ENCODE measurements at places on chromosomes 3 and 15. TPM values are rescaled to one million over a fixed set of nuclear protein-coding genes. Genes with fewer than 3 reads are reported as not detected.
A peak's percentile ranks its signal among the peaks of the same experiment; 100 is the strongest.

DNA sequence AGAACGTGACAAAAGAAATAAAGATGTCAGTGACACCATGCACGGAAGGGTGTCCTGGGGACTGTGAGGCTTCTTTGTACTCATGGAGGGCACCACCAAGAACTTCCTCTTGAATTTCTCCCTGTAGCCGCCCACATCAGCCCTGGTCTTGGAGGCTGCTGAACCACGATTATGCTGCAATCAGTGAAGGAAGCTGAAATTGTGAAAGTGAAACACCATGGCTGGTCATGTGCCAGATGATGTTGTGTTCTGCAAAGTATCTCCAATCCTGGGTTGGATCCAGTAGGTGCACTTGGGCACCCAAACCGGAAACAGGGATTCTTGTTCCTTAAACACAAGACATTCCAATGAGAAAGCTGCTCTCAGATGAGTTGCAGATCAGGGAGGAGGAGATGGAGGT lies 104.4 kb upstream of the GOLGA6L6 start:
- DNase-seq, result peak; percentile 61

DNA sequence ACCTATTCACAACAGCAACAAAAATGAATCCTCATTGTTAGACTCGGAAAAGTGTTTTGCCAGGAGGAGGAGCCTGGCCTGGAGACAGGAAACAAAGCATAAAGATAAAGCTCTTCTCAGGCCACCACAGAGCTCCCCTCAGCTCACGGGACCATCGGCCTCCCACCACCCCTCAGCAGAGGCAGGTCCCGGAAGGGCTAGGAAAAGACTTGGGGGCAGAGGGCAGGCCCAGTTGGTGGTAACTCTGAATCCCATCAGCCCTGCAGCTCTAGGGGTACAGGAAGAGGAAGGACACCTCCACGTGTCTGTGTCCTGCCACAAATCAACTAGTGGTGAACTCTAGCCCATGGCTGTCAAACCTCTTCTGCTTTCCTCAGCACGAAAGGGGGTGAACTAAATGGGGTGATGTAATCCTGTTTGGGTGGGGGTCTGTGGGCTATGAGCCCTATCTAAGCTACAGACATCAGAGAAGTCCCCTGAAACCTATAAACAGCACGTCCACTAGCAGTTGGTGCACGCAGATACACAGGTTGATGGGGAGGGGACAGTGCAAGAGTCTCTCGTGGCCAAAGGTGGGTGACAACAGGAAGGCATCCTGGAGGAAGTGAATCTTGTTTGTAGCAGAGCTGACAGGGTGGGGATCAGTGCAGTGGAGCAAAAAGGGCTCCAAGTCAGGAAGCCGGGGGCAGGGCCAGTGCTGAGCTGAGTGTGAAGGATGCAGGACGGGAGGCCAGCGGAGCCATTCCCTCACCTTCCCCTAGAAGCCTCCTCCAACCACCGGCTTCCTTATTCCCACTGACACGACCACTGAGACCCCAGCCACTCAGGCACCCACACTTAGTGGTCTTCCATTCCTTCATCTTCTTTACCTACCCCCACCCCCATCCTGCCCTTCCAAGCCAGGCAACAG lies 111.1 kb upstream of the HACD2 start:
- DNase-seq, result no peak

Gene CCDC13
- total RNA-seq, result 0.46 TPM

GRCh38 chr3:26960382-26960781 lies 337.8 kb downstream of the LRRC3B start:
- no peak for DNase-seq

- DNase-seq, result no peak
Measured at GRCh38 chr15:84634228-84634837, 19.8 kb downstream of the WDR73 start.

Gene CSPG4
- total RNA-seq, result not detected

Gene PLSCR5
- total RNA-seq, result not detected

Gene SKIC8
- 39.2 TPM for total RNA-seq

DNA sequence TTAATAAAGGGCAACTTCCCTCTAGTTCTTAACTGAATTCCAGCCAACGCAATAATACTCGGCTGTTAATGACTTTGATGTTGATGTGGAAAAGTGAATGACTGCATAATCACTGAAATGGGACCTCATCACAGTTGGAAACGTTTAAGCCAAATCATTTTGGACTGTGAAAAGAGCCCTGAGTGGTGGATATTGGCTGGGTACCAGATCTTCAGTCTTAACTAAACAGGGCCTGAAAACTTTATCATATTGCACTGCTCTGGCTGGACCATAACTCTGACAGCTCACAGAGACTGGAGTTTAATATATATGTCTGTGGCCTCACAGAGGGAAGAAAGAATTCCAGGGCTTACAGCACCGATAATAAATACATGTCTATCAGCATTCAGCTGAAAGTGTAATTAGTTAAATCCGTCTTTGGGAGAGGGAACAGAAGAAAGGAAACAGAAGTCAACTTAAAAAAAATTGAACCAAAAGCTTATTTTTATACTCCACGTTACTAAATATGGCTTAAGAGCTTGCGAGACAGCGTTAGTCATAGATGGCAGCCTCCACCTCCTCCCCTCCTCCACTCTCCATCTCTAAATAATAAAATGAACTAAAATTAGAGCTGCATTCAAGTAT lies 222.3 kb upstream of the CDIN1 start:
- DNase-seq, result no peak

GRCh38 chr3:10945683-10946287 lies 46.8 kb upstream of the SLC6A1 start:
- DNase-seq, result peak; percentile 79

- DNase-seq, result no peak
Measured at GRCh38 chr3:46399557-46399956, 7.3 kb downstream of the CCR5AS start.

DNA sequence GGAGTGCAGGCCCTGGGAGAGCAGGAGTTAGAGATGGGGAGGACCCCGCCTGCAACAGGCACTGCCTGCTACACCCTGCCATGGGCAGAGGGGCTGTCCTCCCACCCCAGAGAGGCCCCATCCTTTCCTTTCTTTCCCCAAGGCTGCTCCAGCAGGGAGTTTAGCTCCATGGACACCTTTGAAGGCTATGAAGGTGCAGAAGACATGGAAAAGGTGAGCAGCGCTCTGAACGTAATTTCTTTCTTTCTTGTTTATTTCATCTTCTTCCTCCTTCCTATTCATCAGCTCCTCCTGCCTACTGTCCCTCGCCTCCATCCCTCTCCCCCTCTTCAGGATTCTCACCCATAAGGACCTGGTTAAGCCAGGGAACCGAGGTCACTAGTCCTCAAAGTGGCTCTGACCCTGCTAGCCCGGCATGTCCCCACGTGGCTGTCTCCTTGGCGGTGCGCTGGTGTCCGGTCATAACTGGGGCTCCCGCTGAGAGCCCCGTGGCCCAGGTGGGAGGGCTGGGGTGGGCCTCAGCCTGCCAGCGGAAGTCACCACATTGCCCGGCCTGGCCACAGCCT lies 16.0 kb upstream of the ADIPOQ start:
- peak; percentile 44 for DNase-seq

DNA sequence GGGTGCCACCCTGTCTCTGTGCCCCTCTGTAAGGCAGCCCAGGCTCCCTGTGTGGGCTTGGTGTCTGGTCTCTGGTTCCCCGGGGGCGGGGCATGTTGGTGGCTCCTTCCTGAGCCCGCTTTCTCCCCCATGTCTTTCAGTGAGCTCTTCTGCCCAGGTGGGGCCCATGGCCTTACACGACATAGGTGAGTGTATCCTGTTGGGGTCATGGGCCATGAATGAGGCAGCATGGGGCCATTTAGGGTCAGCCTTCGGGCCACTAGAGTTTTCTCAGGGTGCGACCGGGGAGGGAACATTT lies 195.1 kb downstream of the UBE3A start:
- no peak for DNase-seq

DNA sequence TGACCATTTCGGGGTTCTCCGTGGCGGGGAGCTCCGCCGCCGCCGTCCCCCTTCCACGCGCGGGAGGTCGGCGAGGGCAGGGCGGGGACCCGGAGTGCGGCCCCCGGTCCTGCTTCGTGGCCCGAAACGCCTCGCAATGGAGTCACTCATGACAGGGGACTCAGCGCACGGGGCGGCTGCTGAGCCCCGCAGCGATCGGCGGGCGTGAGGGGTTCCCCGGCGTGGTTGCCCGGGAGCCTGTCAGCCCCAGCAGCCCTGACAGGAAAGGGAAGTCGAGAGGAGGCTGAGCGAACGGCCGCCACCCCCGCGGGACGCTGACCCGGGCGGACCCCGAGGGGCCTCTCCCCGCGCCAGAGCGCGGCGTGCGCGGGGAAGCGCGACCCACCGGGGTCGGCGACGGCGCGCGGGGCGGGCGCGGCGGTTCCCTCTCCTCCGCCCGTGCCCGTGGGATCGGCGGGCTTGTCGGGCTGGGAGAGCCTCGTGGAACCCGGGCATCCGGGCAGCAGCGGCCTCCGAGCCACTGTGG lies 564 bp upstream of the PIGZ start:
- DNase-seq, result peak; percentile 67

GRCh38 chr3:172591125-172591605 lies 67.9 kb upstream of the TNFSF10 start:
- no peak for DNase-seq

GRCh38 chr15:28098766-28099554 lies at the start of gene OCA2:
OCA2 (minus strand) TSS chr15:28099315; CDS start chr15:28081874, 17,441 bp downstream.
- peak; percentile 77 for DNase-seq

- DNase-seq, result no peak
Measured at GRCh38 chr15:97748576-97748975, 211.9 kb upstream of the ARRDC4 start.

DNA sequence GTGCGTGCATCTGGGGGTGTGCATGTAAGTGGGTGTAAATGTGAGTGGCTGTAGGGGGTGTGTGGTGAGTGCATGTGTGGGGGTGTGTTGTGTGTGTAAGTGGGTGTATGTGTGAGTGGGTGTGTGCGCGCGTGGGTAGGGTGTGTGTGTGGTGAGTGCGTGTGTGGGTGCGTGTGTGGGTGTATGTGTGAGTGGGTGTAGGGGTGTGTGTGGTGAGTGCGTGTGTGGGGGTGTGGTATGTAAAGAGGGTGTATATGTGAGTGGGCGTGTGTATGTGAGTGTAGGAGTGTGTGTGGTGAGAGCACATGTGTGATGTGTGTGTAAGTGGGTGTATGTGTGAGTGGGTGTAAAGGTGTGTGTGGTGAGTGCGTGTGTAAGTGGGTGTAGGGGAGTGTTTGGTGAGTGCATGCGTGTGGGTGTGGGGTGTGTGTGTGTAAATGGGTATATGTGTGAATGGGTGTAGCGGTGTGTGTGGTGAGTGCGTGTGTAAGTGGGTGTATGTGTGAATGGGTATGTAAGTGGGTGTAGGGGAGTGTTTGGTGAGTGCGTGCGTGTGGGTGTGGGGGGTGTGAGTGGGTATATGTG lies 916 bp upstream of the CPN2 start:
- no peak for DNase-seq

Gene FGD5
- total RNA-seq, result not detected

DNA sequence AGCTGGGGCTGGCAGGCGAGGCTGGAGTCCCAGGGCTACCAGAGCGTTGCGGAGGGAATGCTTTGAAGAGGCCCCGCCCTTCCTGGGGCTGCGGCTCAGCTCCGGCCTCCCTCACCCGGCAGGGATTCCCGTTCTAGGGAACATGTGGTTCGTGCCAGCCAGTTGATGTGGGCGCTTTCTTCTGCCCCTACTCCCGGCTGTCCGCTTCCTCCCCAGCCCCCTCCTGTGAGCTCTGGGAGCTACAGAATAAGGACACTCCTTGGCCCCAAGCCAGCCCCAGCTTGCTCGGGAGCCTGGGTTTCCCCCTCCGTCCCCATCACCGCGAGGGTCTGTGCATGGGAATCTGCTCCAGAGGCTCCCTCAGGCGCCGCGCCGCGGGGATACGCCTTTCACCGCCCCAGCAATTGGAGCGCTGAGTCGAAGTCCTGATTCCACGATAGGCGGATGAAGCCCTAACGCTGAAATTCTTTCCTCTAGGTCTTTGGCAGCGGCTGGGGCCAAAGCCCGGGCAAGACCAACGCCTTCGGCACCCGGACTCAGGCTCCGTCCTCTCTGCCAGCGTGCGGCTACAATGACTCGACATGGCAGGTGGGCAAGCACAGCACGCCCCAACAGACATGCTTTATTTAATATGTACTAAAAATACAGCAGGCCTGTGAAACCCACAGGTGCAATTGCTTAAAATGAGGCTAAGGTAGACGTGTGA lies 69.5 kb downstream of the KLF15 start:
- DNase-seq, result no peak

Gene GOLGA8S
- total RNA-seq, result 0.11 TPM

Gene SPATA12
- total RNA-seq, result not detected

Gene FANCD2OS
- not detected for total RNA-seq

DNA sequence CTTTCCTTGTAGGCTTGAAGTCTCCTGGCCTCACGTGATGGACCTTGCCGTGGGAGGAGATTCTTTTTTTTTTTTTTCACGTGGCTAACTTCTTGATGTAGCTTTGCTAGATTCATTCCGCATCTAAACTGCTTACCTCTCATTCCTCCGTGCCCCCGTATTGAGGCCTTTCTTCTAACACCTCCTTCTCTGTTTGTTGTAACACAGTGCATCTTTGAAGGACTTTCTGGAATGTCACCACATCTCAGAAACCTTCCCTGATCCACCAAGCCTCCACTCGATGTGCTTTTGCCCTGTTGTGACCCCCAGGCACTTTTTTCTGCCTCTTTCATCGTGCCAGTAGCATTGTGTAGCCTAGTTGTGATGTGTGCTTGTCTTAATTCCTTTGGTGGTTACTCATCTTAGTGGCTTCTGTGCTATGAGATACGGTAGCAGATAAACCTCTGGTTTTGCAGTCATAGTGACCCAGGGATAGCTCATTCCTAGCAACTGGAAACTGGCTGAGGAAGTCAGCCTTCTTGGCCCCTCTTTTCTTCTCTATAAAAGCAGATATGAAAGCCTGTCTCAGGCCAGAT lies 1.6 kb upstream of the BNC1 start:
- no peak for DNase-seq

GRCh38 chr15:53591041-53591440 lies 168.4 kb downstream of the WDR72 start:
- DNase-seq, result no peak

GRCh38 chr3:4065554-4065953 lies 237.6 kb upstream of the SETMAR start:
- DNase-seq, result no peak

DNA sequence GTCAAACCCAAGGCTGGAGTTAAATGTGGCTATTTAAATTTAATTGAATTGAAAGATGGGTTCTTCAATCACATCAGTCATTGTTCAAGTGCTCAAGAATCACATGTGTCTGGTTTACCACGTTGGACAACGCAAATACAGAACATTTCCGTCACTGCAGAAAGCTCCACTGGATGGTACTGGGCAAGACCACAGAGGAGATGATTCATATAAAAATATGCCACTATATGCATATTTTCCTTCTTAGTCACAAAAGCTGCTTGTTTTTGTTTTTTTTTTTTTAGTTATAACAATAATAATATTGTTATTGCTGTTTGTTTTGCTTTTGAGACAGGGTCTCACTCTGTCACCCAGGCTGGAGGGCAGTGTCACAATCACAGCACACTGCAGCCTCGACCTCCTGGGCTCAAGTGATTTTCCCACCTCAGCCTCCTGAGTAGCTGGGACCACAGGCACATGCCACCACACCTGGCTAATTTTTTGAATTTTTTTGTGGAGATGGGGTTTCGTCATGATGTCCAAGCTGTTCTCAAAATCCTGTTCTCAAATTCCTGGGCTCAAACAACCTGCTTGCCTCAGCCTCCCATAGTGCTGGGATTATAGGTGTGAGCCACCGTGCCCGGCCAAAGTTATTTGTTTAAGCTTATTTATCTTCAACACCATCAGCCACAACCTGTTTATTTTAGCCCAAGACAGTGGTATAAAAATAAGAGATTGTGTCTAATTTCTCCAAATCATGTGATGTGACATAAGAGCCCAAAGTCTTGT lies 19.4 kb downstream of the RTP3 start:
- DNase-seq, result no peak

Gene FBXO40
- total RNA-seq, result not detected
